ENCODE measurements at places on chromosomes 7 and 10.

GRCh38 chr10:121900443-121901174 is 27.2 kb downstream of the ATE1 start:
- DNase-seq, result peak; percentile 22

DNA sequence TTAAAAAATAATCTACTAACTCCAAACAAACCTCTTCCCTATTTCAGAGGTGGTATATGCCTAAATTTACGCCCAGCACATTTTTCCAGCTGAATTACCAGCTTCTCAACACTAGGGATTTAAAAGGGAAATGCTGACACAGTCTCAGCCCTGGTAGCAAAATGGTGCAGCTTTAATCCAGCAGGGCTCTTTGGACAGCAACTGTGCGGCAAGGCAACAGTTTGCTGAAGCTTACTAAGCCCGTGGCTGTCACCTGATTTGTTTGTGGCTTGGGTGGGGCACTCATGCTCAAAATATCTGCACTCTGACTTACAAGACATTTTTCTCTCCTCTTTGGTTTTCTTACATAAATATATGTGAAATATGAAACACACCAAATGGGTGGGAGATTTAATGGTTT is 206.7 kb downstream of the POU6F2 start:
- no peak for DNase-seq

- no peak for DNase-seq
These were observed 276.0 kb upstream of the VWC2 start for GRCh38 chr7:49497471-49497870.

DNA sequence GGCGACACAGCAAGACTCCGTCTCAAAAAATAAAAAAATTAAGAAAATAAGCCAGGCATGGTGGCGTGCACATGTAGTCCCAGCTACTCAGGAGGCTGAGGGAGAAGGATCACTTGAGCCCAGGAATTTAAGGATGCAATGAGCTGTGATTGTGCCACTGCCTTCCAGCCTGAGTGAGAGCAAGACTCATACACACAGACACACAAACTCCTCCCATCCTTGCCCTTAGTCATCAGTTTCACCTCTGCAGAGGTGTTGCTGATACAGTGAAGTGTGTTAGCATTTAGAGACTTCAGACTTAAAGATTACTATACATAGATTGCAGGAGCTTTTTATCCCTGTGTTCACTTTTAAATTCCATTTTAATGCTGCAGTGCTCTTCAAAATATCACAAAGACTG is 5.5 kb upstream of the H2AZ2 start:
- no peak for DNase-seq
